NCI-H1436 treated with DMSO at 0.1 percent for 48 hours (cell line): ENCODE measurements at places on chromosomes 4 and X.

GRCh38 chrX:32448320-32448719 lies 763.0 kb downstream of the DMD start:
- no peak for DNase-seq

DNA sequence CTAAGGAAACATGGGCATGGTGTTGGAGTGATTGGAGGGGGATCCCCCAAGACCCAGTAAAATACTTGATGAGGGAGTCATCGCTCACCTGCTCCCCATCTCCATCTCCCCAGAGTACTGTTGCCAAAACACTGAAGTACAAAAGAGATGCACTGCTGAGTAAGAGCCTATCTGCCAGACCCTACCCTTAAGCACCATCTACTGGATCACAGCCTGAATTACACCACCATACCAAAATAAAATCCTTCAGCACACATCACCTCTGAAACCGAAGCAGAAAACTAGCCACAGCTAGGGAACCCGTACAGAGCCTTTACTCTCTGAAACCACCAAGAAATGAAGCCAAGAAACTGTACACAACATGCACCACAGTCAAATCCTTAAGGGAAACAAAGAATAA lies 466.3 kb upstream of the ACTRT1 start:
- DNase-seq = peak; percentile 2

DNA sequence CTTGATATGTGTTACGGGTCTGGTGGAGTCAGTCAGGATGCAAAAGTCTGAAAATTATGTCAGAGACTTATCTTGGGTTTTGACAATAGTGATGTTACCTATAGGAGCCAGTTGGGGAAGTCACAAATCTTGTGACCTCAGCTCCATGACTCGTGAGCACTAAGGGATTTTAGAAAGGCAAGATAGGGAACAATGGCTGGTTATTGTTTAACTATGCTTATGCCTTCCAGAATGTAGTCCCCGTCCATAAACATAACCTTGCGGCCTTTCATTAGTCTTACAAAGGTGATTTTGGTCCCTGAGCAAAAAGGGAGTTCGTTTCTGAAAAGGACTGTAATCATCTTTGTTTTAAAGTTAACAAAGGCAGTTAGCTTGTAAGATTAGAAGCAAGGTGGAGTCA lies 23.9 kb upstream of the GATB start:
- no peak for DNase-seq

DNA sequence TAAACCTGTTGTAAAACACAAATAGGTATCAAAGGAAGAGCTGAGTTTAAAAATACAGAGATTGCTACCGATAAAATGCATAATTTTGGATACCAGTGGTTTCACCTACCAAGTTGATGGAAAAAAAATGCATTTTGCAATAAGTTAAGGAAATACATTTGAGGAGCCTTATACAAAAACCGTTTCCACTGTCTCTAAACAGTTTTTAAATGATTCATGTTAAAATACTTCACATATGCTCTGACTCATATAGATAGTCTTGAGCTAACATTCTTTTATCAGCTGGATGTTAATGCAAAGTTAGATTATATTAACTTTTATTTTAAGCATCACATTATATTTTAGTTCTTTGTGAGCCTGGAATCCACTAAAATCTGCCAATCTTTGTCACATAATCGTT lies 50.6 kb upstream of the ANKRD17 start:
- no peak for DNase-seq

DNA sequence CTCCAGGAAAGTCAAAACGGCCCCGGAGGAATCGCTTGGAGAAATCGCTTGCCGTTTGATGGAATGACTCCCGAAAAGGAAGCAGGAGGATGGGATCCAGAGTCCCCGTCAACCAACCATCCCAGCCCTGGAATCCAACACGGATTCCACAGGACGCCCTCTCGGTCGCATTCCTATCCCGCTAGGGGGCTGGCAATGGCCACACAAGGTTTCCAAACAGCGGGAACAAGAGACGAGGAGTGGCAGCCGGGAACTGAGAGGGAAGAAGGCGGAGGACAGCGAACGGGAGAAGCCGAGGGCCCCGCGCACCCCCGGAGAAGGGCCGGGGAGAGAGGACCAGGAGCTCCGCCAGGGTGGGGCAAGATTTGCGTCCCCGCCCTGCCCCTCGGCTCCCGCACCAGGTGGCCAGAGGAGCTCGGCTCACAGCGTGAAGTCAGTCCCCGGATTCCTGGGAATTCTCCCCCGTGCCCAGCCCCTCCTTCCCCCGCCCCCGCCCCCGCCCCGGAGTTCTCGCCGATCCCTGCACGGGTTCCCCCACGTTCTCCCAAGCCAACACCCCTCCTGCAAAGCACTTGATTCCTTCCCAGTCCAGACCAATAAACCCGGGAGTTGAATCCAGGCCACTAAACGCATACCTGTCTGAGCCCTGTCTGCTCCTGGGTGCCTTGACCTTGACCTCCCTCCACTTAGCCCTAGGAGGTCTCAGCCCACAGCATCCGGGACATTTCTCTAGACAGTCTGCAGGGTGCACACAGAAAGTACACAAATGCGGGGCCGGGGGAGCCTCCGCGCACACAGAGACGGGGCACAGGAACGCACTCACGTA lies 1.4 kb downstream of the PDZD4 start:
- DNase-seq = no peak

DNA sequence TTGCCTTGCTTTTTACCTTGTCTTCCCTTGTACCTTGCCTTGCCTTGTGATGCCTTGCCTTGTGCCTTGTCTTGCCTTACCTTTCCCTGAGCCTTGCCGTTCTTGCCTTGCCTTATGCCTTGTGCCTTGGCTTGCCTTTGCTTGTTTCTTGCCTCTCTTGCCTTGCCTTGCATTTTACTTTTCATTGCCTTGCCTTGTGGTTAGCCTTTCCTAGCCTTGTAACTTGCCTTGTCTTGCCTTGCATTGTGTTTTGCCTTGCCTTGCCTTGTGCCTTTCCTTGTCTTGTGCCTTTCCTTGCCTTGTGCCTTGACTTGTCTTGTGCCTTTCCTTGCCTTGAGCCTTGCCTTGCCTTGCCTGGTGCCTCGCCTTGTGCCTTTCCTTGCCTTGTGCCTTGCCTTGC lies 84.6 kb downstream of the TAB3 start:
- DNase-seq = no peak

- no peak for DNase-seq
Measured at GRCh38 chr4:169132561-169133305, 122.7 kb upstream of the CBR4 start.

GRCh38 chr4:165506849-165507248 lies 128.0 kb downstream of the CPE start:
- no peak for DNase-seq

DNA sequence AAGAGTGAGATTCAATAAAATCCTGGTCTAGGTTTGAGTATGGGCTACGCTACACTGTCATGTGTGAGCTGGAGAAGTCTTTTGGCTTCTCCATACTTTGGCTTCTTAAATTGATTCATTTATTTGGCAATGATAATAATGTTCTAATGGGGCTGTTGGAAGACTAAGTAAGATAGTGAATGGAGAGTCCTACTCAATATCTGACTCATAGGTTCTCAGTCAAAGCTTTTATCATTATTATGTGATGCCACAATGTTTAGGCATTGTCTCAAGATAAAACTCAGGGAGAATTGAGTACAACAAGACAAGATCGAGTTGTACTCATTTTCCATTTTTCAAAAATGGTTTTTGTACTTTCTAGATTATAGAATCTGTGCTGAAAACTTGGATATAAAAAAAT lies 92.5 kb upstream of the VEGFC start:
- no peak for DNase-seq

DNA sequence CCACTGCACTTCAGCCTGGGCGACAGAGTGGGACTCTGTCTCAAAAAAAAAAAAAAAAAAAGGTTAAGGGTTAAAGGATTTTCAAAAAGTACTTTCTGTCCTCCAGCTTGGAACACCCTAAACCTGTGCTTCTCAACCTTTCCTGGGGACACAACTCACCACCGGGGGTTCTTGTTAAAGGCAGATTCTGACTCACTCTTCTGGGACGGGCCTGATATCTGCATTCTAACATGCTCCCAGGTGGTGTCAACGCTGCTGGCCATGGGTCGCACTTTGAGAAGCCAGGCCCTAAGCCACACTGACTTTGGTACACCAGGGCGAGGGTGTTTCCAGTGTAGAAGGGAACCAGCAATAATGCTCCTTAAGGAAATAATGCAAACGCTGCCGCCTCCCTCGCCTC lies 46.1 kb downstream of the AFAP1 start:
- no peak for DNase-seq

GRCh38 chr4:37666625-37667071 lies 19.5 kb downstream of the RELL1 start:
- DNase-seq = no peak

DNA sequence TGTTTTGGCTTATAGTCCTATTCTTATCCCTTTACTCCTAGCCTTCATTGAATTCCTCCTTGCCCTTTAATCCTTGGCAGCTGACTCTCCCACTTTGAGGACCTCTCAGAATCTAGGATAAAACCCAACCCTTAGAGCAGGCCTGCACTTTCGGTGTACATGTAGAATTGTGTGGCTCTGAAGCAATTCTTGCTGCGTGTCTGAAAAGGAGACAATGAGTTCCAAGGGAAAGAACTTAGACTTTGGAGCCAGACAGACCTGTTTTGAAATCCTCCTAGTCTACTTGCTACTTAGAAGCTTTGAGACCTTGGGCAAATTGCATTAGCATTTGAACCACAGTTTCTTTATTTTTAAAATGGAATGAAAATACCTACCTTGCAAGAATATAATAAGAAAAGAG lies 175.2 kb downstream of the BEND2 start:
- no peak for DNase-seq

DNA sequence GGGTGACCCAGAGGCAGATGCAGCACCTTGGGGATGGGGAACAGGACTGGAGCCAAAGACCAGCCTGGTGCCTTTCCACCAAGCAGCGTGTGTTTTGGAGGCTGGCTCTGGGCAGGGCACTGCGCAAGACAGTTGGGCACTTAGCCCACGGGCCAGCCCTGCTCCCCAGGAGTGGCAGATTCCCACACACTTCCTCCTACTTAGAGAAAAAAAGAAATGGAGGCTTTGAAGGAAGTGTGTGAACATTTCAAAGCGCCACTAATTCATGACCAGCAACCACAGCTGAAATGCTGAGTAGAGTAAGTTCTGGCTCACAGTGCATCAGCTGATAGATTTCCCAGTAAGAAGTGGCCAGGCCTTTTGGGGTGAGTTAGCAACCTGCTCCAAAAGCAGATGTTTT lies 54.9 kb upstream of the LGI2 start:
- no peak for DNase-seq

- no peak for DNase-seq
Measured at GRCh38 chr4:99024481-99025275, 29.2 kb downstream of the METAP1 start.

DNA sequence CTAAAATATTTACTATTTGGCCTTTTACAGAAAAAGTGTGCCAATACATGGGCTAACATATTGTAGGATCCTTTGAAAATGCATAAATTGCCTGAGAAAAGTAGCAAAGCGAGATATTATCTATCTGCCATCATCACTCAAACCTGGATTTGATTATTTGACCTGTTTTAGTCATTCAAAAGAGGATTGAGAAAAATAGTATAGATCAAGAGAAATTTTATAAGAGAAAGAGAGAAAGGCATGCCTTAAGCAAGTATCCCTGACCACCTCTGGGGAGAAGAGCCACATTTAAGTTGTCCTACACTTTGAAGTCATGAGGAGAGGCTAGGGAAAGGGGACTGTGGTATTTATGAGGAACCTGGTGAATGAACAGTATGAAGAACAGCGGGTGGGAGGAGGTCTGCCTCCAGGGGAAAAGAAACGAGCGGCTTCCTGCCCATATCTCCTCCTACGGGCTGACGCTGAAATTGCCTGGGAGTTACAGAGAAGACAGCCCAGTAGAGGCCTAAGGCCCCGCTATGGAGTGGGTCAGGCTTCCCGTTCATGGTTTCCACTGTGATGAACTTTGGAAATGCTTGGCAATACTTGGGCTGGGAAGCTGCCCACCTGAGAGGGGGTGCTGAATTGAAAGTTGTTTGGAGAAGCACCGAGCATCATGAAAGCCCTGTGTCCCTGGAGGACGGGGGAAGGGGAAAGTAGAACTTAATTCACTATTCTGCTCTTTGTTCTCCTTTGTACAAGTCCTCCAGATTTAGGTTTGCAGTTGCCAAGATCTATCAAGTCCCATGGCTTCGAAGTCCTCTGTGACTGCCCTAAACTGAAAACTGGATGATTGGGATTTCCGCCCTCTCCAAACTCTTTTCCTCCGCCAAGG lies 106.9 kb upstream of the ACSL4 start:
- no peak for DNase-seq

- no peak for DNase-seq
Measured at GRCh38 chr4:157143369-157143768, 67.4 kb downstream of the GLRB start.

- DNase-seq = no peak
Measured at GRCh38 chr4:1927675-1928074, 56.5 kb downstream of the NSD2 start.

- no peak for DNase-seq
Measured at GRCh38 chr4:154622598-154622997, 10.1 kb upstream of the FGG start.

- DNase-seq = no peak
Measured at GRCh38 chrX:103276581-103277002, at the start of gene TCEAL5. TCEAL5 (minus strand) TSS chrX:103276750; CDS start chrX:103274563, 2,187 bp downstream.

- DNase-seq = no peak
Measured at GRCh38 chrX:129719268-129719667, 19.5 kb upstream of the XPNPEP2 start.

DNA sequence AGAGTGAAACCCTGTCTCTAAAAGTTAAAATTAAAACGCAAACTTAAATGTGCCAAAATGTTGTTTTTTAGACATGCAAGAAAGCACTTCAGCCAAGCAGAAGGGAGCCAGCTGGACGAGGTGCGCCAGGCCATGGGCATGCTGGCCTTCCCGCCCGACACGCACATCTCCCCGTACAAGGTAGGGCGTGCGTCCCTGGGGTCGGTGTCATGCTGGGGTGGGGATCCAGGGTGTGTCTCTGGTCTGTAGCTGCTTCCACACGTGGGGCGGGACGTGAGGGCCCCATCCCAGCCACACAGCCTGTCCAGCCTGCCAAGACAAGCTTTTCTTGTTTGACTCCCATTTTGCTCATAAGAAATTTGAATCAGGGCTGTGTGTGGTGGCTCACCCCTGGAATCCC lies 14.3 kb upstream of the UVSSA start:
- DNase-seq = no peak

DNA sequence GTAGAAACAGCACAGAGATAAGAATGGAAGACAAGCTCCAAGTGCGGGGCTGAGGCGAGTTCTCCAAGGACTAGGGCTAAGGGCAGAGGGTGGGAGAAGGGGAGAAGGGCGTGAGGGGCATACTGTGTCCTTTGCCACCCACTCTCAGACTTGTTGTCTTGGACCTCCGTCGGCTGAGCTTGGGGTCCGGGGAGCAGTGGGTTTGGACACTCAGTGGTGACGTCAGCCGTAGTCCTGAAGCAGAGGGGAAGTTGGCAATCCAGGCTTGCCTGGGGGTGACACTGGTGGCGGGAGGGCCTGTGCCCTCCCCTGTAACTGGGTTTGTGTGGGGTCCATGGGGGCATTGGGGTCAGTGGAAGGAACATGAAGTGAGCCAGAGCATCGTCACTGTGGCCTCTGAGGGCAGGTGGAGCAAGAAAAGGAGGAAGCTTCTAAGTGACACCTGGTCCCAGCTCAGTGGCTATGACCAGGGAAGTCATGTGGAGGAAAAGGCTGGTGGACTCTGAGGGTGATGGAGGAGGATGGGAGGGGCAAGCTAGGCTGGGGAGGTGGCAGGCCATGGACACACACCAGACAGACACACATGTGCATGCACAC lies 17.6 kb downstream of the CD99 start:
- no peak for DNase-seq

- no peak for DNase-seq
Measured at GRCh38 chr4:100574607-100575006, 56.8 kb upstream of the EMCN start.
